Hematopoietic multipotent progenitor cell treated with erythropoietin and hydrocortisone succinate and interleukin-3 and kit ligand, for 8 days (in vitro differentiated cells): ENCODE measurements at places on chromosomes 5 and 9.

- DNase-seq, result no peak
These were observed 11.2 kb downstream of the ANKS6 start for GRCh38 chr9:98784831-98785806.

DNA sequence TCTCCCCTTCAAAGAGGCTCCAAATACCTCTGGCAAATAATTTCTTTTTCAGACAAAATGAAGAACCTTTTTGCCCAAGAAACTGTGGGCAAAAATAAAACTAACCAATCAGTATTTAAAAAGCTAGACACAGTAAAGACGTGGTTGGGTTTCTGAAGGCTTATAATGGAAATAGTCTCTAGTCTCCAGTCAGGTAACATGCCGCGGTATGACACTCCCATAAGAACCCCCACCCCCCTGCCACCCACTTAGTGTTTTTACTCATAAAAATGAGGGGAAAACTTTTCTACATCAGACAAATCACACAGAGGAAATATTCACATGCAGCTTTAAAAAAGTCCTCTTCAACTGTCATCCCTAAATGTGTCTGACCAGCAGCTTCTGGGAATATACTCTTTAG is 105.3 kb downstream of the THBS4 start:
- no peak for DNase-seq

DNA sequence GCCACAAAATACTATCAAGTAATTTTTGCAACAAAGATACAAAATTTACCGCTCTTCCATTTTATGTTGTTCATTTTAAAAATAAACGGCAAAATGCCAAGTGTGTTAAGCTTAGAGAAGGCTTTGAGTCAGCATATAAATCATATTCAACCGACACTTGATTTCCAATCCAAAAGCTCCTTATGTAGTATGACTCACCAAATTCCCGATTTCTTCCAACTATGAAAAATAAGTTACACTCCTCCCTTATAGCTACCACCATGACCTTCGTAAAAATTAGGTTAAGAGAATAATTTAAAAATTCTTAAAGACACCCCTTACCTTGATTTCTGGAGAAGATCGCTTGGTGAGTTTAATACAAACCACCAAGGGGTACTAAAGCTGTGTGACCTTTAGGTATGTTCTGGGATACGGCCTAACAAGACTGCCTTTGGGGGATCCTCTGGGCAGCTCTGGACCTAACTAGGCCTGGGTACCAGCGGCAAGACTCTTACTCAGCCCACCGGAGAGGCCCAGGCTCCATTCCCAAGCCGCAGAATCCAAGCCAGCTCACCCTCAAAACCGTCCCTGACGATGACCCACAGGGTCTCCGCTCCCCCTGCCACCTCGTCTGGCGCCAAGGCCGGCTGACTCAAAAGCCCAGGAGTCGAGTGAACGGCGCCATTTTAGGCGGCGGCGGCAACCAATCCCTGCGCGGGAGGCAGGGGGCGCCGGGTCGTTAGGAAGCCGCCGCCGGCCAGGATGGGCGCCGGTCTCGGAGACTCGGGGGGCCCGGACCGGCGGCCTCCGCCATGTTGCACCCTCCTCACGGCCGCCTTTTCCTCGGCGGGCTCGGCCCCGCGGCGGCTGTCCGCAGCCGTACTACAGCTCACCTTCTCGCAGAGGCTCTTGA is 739 bp downstream of the PPP2CA start:
- DNase-seq, result peak; percentile 61

DNA sequence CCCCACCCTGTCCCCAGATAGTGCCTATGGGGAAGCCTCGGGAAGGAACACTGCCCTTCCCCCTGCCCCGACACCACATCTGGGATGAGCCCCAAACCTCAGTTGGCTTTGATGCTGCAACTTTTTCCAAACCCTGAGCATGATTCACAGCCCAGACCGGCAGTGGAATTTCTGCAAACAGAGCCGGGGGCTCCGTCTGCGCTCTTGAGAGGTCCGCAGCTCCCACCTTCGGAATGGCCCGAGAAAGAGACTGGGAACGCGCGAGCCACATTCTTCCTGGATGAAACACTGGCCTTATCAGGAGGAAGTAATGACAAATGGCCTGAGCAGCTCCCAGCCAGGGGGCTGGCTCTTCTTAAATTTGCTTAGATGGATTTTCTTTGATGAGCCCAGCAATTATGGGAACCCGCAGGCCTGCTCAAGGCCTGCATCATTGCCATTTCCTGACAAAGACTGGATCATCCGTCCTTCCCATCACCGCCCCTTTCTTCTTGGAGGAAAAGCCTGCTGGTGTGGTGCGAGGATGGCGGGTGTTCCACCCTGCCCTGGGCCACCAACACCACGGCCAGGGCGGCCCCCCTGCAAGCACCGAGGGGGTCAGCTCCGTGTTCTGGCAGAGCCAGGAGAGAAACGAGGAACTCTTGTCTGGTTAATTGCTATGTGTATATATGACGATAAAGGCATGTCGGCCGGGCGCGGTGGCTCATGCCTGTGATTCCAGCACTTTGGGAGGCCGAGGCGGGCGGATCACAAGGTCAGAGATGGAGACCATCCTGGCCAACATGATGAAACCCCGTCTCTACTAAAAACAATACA is 38.8 kb upstream of the COL5A1 start:
- no peak for DNase-seq

DNA sequence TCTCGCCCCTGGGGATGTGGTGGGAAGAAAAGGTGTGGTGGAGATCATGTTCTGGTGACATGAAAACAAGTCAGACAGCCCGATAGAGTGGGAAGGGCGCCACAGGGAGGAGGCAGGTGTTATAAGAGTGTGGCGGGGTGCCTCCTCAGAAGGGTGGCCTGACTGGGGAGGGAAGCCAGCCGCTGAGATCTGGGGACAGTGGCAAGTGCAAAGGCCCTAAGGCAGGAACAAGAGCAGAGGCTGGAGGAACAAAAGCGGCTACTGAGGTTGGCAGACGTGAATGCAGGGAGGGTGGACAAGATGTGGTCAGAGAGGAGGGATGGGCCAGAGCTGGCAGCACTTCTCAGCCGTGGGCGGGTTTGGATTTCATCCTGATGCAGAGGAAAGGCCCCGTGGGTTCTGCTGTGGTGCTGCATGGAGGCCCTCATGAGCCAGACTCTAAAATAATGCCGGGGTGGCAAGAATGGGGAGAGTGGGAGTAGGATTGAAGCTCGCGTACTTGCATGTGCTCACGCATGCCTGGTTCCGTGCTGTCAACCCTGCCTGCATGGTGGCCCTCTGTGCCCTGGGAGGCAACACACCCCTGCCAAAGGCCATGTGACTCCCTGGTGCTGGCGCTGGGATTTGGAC is 89.2 kb downstream of the MVB12B start:
- DNase-seq, result no peak

- no peak for DNase-seq
These were observed 786.5 kb upstream of the ACO1 start for GRCh38 chr9:31597977-31598376.
